ENCODE measurements at places on chromosomes 1 and 21.

DNA sequence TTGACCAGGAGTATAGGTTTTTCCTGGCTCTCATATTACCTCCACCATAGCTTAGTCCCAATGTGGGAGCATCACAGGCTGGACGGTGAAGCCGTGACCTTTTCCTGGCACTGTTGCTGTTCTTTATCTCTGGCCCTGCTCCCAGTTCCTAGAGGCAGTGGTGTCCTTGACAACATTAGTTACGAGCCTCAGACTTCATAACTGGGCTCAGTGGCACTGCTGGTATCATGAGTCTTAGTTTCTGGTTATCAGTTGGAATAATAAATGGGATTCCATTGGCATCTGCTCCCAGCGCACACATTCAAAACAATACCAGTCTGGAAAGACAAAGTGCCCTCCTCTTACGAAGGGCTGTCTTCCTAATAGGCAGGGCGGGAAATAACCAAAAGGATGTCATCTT is 8.0 kb downstream of the RNPEP start:
- no peak for DNase-seq

DNA sequence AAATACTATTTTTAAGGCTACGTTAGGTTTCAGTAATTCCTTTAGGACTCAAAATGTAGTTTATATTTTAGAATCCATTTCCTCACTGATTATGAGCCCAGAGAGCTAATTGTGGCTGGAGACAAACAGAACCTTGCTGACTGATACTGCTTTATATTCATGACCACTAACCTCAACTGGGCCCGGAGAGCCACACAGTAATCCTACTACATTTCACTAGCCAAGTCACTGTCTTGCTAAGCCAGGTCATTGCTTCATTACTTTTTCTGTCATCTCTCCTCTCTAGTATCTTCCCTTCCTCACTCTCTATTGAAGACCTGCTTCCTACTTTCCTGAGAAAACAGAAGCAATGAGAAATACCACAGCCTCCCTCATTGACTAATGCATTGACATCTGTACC is 24.7 kb downstream of the IL23R start:
- no peak for DNase-seq

DNA sequence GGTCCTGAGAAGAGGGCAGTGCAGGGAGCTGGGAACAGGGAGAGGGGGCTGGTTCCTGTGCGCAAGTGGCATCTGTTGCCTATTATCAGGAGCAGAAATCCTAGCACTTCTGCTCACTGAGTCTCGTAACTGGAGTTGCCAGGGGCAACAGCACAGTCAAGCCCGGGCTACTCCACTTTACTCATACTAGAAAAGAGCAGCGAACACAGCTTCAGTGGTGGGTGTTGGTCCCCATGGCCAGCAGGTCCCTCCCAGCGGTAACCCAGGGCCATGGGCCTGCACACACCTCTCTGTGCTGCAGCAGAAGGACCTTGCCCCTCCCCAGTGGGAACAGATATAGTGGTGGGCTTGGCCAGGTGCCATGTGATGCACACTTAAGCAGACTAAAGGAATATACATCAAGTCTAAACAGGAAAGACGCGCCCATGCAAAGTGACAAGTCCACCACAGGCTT is 8.5 kb downstream of the PYCR2 start:
- DNase-seq = no peak

- no peak for DNase-seq
Observed at GRCh38 chr1:76820028-76820427, 47.3 kb upstream of the ST6GALNAC5 start.

DNA sequence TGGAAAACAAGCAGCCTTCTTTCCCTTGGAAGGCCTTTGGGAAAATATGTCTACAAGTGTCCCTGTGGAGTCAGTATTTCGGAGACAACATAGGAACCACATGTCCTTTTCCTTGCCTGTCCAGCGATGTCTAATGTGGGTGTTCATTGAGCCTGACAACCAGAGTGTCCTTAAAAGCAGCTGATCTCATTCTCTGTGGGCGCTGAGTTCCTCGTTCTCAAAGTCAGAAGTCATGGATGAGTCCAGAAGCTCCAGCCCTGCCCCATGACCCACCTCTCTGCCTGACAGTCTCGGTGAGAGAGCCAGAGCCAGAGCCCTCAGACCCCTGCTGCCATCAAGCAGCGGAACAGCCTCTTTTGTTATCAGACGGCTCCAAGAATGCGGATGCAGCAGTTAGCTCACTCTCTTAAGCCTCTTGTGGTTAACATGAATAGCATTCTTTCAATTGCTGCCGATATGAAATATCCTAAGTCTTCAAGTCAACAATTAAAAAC is 329.2 kb downstream of the TGFB2 start:
- no peak for DNase-seq

DNA sequence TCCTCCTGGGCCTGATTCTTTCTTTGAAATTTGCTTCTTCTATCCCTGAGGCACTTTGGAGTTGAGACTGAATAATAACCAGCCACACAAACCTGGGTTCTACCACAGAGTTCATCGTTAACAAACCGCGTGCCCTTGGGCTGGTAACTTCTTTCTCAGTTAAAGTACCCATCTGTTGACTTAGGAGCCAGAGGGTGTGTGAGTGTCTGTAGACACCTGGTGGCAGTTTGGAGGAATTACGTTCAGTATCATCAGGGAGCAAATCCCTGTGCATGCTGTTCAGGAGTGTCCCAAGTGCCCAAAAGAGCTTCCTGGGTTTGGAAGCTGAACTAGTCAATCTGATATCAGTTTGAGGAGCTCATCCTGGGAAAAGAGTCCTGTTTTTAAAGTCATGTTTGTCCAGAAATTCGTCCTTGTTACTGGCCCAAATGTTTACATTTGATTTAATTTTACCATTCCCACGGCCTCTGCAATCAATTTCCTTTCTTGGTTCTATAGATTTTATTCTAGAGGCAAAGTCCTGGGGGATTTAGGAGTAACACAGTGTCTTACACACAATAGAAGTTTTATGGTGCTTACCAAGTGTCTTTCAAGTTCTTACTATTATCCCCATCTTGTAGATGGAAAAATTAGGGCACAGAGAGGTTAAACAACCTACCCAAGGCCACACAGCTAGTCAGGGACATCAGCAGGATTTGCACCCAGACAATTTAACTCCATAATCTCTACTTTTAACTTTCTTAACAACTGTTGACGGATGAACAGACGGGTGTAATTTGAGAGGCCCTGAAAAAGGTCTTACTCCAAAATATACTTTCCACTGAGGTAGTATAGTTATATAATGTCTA is 26.7 kb upstream of the RPTN start:
- no peak for DNase-seq

- DNase-seq = no peak
Observed at GRCh38 chr1:160685266-160685665, 26.4 kb downstream of the CD48 start.

- no peak for DNase-seq
Observed at GRCh38 chr1:89607586-89608318, 25.2 kb upstream of the LRRC8C start.

GRCh38 chr1:169326956-169327268 is 40.7 kb downstream of the NME7 start:
- no peak for DNase-seq

DNA sequence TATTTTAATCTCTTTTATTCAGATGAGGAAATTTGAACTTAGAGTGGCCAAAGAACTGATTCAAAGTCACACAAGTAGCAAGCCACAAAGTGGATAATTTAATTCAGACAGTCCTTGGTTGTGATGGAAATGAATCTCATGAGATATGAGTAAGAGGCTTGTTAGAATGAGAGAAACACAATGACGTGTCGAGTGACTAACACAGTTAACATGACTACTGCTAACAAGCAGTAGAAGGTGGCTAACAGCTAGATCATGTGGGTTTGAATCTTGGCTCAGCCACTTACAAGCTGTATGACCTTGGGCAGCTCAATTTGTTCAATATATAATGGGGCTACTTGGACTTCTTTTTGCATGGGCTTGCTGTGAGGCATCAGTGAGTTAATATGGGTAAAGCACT is 104.5 kb upstream of the LMO4 start:
- DNase-seq = no peak

GRCh38 chr1:5312293-5312674 is 657.9 kb downstream of the AJAP1 start:
- DNase-seq = peak; percentile 20

- DNase-seq = no peak
Observed at GRCh38 chr21:34363733-34364132, at the start of gene KCNE2. Gene KCNE2 (plus strand): TSS chr21:34364006. CDS start chr21:34370479, 6,473 bp downstream.
